ENCODE measurements at places on chromosomes 12 and 14.

GRCh38 chr14:61911574-61911973 lies 149.4 kb downstream of the SNAPC1 start:
- DNase-seq, result no peak

- DNase-seq, result no peak
Observed at GRCh38 chr12:38892087-38892786, 13.2 kb downstream of the CPNE8 start.

GRCh38 chr12:58529897-58530741 lies 390.2 kb downstream of the LRIG3 start:
- no peak for DNase-seq

DNA sequence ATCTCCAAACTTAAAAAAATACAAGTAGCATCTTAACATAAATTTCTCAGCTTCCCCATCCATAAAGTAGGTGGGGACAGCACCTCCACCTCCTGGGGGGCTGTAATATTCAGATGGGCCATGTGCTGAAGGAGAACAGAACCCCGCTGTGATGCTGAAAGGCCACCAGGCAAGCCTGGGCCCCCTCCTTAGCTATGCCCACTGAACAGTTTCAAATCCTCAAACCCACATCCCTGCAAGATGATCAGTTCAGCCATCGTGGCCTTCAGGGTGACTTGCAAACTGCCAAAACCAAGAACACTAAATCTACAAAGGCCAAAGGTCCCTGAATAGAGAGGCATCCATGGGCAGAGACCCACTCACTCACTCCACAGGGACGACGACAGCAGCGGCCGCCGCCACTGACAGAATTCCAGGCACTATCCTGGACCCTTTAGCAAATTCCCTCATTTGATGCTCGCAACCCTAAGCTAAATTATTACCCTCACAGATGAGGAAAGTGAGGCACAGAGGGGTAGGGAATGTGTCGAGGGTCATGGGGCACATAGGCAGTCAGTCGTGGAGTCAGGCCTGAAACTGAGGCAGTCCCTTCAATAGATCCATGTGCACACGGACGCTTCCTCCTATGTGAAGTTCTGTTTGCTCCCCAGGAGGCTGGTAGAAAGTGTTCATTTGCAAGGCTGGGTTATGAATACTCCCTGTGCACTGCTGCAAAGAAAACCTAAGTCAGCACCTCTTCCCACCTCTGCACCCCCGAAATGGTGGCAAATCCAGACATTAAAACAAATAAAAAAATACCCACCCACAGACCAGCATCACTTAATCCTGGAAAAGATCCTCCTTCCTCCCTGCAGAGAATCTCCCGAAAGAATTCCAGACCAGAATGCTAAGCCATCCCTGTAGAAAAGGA lies 5.9 kb downstream of the ITPK1 start:
- no peak for DNase-seq

DNA sequence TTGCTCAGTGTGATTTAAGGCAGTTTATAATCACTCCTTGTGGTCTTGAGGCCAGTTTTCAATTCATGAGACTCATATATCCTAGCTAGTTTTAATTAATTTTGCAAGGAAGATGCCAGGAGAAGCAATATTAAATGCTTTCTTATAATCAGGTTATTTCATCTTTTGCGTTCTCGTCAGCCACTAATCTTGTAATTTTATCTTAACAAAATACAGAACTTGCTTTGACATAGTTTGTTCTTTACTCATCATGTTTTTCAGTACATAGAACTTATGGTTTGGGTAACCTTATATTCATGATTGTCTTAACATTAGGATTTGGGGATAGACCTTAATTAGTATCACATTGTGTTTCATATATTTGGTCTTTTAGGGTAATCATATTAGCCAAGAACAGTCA lies 76.0 kb downstream of the LIN52 start:
- DNase-seq, result no peak

GRCh38 chr14:33959692-33960151 lies 8.8 kb upstream of the EGLN3 start:
- no peak for DNase-seq

DNA sequence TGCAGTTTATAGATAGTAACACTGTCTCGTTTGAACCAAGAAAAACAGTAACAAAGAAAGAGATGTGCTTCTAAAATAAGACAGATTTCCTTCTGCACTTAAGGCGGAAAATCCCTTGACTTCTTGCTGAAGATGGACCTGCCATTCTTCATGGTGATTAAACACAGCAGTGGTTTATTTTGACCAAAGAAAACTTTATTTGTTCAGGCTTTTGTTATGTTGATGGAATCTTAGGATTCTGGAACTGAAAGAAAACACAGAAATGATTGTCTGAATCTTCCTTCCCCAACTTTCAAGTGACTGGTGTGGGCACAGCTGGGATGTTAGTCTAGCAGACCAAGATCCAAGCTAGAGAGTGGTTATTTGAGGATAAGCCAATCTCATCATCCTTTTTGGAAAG lies 72.2 kb downstream of the DACT1 start:
- no peak for DNase-seq

- DNase-seq, result no peak
Observed at GRCh38 chr14:71947947-71948500, 15.8 kb downstream of the RGS6 start.

DNA sequence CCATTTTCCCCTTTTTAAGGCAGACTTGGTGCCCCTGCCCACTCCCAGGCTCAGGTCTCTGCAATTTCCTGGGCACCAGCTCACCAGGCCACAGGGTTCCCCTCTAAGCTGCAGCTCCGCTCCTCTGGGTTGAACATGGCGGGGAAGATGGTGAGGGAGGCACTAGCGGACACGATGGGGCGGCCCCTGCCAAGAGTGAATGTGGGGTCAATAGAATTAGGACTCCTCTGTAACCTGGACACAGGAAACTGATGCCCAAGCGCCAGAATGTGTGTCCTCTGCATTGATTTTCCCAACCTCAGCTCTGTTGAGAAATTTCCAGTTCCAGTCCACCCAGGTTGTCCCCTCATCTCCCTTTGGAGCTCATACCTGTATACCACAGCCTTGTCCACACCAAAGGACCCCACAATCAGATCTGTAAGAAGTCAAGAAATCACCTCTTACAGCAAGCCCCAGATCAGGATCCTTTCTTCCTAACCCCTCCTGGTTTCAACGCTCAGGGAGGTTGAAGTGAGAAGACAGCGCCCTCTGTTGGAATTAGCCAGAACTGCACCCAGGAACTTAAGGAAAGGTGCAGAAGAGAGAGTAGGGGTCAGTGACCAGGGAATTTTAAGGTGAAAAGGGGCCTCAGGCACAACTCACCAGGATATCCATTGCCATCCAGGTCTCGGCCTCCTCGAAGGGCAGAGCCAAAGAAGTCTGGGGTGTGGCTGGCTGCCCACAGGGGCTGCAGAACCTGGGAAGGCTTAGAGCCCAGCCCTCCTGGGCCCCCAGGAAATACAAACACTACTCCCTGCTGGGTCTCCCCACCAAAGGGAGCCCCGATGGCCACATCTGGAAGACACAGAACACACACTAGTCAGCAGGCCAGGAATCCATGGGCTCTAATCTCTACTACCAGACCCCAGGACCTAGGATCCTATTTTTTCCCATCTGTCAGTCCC lies 14.7 kb downstream of the ITGA5 start:
- no peak for DNase-seq

DNA sequence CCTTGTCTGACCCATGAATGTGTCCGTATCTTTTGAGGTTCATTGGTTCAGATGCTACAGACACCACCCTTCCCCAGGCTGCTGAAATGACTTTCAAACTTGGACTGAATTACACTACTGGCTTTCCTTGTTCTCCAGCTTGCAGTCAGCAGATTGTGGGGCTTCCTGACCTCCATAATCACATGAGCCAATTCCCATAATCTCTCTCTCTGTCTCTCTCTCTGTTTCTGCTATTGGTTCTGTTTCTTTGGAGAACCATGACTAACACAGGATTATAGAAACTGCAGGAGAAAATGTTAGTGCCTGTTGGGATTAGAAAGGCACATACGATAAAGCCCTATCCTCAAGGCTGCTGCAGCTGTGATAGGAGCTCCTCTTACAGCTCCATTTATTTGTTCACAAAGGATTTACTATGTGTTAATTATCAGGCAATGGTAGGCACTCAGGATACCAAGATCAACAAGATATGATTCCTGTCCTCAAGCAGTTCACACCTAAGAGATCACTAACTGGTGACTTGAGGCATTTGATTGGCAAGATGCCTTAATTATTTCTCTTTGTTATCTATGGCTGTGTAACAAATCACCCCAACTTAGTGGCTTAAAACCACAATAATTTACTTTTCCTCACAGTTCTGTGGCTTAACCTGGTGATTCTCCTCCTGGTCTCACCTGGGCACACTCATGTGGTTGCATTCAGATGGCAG lies 10.2 kb upstream of the NYNRIN start:
- DNase-seq, result no peak

DNA sequence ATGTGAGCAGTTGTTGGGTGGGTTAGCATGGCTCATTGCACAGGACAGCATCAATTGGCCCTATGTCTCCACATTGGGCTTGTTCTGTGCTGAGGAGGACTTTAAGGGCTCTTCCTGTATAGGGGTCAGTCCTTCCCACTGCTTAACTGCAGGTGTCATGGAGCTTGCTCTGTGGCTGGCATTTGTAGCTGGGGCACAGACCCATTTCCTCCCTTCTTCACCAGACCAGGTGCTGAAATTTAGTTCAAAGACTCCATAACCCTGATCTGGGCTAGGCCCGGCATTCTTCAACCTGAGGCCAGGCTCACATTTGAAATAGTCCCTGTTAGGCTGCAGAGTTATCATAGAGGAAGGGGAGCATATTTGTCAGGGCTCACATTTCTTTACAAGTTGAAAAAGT lies 12.8 kb downstream of the CHST11 start:
- DNase-seq, result no peak

GRCh38 chr14:59086241-59086882 lies 102.1 kb upstream of the DAAM1 start:
- DNase-seq, result no peak

GRCh38 chr12:6443361-6443983 lies 1.3 kb upstream of the CD27 start:
- no peak for DNase-seq

DNA sequence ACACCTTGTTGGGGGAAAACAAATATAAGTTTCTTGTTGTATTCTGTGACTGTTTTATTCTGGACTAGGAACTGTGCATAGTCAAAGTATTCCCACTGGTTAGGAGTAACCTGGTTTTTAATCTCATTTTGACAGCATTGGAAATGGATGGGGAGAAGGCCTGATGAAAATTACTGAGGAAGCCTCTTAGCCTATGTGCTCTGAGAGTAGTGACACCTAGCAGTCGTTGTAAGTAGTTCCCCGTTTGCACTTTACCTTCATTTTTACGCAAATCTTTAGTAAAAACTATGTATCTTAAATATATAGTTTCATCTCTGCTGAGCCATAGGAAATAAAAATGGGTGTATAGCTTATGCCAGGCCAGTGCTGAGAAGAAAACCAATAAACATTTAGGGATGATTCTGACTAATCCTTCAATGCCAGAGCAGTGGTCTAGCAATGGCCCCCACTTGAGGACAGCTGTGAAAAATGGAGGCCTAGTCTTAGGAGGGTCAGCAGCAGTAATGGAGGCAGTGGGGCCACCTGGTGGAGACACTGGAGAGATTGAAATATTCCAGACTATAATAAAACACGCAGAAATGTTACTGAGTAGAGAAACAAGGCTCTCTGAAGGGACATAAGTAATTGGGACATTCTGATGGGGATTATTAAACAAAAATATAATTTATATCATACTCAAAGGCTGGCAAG lies 133.2 kb upstream of the NOVA1 start:
- no peak for DNase-seq

- DNase-seq, result no peak
Observed at GRCh38 chr12:26030371-26030770, 71.9 kb downstream of the RASSF8 start.

GRCh38 chr12:92701441-92701840 lies 1.3 kb upstream of the PLEKHG7 start:
- DNase-seq, result no peak

DNA sequence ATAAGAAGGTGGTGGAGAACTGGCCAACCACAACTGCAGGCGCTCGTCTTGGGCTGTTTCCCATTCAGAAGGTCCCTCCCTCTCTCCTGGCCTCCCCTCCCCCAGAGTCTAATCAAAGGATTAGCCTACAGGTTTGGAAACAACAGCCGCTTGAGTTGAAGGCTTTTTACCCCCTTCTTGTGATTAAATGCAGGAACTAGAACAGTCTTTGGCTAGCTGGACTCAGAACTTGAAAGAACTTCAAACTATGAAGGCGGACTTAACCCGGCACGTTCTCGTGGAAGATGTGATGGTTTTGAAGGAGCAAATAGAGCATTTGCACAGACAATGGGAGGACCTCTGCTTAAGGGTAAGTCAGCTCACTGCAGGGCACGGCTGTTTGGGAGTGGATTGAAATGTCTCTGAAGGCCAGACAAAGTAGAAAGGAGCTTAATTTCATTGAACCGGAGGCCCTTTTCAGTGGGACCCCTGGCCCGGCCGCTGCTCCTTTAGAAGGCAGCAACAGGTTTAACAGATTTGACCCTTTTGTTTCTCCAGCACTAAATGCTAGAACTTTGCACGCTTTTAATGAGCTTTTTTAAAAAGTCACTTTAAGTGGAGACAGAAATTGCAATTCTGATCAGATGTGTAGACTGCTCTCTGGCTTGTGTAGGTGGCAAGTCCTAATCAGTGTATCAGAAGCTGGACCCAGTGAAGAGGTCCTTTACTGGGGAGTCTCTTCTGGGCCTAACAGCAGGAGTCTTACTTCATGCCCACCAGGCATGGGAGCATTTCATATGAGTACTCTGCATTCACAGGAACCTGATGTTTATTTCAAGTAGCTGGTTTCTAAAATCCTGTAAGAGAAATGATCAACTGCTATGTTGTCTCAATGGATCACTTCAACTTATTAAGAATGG lies 107.7 kb downstream of the ESR2 start:
- no peak for DNase-seq

GRCh38 chr12:27802511-27802910 lies 22.5 kb upstream of the MANSC4 start:
- no peak for DNase-seq

DNA sequence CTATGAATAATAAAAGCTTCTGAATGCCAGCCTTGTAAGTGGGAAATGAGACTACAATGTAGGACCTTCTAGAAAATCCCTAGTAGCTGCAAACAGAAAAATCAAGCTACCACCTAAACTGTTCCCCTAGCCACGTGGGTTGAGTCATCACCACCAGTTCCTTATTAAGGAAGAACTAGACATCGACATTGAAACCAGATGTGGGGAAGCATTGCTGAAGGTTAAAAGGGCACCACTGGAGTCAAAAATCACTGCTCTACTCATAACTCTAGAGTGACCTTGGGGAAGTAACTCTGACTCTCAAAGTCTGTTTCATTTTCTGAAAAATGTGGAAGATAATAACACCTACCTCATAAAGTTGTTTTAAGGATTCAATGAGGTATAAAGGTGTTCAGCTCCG lies 9.4 kb upstream of the CNIH1 start:
- no peak for DNase-seq

- DNase-seq, result no peak
Observed at GRCh38 chr14:65303899-65304222, 108.7 kb upstream of the FUT8 start.

DNA sequence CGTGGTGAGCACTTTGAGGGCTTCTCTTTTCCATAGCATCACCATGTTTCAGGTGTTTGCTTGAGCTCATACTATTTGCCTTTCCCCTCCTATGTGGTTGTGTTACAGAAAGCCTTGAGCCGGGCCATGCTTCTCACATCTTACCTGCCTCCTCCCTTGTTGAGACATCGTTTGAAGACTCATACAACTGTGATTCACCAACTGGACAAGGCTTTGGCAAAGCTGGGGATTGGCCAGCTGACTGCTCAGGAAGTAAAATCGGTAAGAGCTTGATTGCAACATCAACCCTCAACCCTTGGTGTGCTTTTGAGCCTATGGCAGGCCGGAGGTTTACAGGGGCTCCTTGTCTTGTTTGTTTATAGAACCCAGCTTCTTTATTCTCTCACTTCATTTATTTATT lies 8.1 kb downstream of the LETMD1 start:
- DNase-seq, result no peak

- no peak for DNase-seq
Observed at GRCh38 chr12:129556082-129556481, 347.7 kb downstream of the TMEM132D start.

Measured in stimulated activated CD4-positive, alpha-beta T cell treated with anti-CD3 and anti-CD28 coated beads, Interleukin-1b, Interleukin-23, amount 100 ng/mL, for 1 hour (primary cell).